ENCODE measurements at places on chromosomes 1 and 21.

DNA sequence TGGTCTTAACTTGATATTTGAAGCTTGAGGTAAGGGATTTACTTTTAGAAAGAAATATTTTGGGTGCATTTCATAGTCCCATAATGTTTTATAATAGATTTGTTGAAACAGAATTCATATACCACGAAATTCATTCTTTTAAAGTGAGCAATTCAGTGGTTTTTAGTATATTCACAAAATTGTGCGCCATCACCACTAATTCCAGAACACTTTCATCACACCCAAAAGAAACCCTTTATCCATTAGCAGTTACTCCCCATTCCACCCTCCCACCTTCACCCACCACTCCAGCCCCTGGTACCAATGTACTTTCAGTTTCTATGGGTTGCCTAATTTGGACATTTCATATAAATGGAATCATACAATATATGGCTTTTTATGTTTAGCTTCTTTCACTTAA is 38.9 kb upstream of the DMRTB1 start:
- no peak for DNase-seq

DNA sequence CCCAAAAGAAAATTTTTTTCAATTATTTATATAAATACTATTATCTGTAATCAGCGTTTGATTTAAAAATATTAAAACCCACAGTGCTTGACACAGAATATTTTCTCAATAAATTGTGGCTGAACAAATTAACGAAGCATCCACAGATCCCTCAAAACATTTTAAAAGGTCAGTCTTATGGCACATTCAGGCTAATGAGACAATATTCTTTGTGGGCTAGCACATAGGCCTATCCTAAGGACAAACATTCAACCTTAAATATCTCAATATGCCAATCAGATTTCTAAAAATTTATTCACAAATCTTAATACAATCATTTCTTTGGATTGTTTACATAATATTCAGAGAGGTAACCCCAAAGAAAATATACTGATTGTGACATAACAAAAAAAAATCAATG is 8.1 kb downstream of the PTGS2 start:
- DNase-seq = no peak

- DNase-seq = no peak
Observed at GRCh38 chr1:48688102-48688760, 88.5 kb downstream of the BEND5 start.

DNA sequence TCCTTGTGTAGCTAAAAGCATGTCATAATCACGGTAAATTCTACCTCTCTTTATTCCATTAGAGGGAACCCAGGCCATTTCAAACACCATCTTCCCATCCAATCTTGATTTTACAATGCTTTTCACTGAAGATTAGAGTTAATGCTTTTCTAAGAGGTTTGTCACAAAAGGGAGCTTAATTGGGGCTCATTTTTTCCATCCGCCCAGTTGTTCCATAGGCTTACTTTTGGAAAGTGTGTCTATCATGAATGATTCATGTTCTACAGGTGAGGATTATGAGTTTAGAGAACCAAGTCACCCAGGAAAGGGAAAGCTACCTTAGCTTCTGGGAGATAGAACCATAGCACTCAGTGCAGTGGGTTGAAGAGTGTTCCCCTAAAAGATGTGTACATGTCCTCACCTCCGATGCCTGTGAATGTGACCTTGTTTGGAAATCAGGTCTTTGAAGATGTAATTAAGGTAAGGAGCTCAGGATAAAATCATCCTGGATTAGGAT is 286.9 kb upstream of the RUNX1 start:
- no peak for DNase-seq

Measured in RCC 7860 (cell line).